ENCODE measurements at places on chromosomes 11 and 22. TPM values are rescaled to one million over a fixed set of nuclear protein-coding genes. Genes with fewer than 3 reads are reported as not detected.

DNA sequence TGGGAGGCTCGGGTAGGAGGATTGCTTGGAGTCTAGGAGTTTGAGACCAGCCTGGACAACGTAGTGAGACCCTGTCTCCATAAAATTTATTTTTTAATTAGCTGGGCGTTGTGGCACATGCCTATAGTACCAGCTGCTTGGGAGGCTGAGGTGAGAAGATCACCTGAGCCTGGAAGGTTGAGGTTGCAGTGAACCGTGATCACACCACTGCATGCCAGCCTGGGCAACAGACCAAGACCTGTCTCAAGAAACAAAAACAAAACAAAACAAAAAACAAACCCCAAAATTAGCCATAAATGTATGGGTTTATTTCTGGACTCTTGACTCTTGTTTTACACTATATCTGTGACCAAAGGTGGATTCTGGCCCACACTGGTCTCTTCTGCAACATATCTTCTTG lies 41.6 kb downstream of the EIF3F start:
- DNase-seq = no peak

GRCh38 chr11:106482917-106483785 lies 405.7 kb downstream of the AASDHPPT start:
- peak; percentile 32 for DNase-seq

DNA sequence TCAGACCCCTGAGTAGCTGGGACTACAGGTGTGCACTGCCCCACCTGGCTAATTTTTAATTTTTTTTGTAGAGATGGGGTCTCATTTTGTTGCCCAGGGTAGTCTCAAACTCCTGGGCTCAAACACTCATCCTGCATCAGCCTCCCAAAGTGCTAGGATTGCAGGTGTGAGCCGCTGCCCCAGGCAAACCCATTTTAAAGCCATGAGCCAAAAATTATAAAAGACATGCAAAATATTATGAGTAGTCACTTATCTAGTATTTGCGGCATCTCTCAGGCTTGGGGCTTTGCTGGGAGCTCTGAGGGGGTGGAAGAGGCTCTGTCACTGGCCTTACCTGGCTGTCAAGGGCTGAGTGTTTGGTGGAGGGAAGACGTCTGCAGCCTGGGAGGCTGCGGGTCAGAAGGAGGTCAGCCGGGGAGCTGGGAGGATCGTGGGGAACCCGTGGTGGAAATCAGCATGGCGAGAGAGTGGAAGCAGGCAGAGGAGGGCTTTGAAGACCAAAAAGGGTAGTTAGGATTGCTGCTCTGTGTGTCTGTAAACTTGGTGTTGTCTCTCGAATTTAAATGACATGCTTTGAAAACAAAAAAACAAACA lies 69.1 kb upstream of the PARVG start:
- DNase-seq = no peak

DNA sequence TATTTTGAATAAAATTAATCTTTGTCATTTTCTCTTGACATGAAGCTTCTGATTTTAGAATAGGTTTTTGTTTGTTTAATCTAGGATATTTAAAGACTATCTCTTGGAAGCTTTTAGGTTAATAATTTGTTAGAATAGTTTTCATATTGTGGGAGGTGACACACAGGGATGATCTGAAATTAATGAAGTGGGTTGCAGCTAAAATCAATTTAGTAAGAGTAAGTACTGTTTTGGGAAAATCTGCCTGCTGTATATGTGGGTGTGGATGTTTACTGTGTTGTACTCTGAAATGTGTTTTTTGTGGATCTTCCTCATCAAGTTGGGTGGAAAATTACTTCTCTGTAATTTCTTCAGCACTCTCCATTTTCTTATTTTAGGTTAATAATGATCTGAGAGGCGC lies 67.3 kb downstream of the BID start:
- no peak for DNase-seq

GRCh38 chr11:125123947-125124617 lies 12.7 kb upstream of the TMEM218 start:
- peak; percentile 43 for DNase-seq

DNA sequence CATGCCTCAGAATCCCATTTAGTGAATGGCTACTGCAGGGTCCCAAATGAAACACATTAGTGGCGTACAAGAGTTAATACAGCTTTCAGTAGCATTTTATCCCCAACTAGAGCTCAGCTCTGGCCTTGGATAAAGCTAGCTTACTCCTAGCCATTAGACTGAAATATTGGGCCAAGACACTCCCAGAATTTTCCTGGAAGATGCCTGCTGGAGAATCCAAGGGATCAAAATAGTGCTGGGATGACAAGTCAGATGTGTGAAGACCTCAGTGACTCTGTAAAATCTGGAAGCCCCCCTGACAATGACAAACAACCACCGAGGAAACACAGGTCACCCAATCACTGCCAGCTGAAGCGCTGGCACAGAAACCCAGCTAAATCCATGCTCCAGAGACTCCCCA lies 303.1 kb upstream of the SORL1-AS1 start:
- no peak for DNase-seq

The KCNC1 gene
- polyA plus RNA-seq = 0.75 TPM

DNA sequence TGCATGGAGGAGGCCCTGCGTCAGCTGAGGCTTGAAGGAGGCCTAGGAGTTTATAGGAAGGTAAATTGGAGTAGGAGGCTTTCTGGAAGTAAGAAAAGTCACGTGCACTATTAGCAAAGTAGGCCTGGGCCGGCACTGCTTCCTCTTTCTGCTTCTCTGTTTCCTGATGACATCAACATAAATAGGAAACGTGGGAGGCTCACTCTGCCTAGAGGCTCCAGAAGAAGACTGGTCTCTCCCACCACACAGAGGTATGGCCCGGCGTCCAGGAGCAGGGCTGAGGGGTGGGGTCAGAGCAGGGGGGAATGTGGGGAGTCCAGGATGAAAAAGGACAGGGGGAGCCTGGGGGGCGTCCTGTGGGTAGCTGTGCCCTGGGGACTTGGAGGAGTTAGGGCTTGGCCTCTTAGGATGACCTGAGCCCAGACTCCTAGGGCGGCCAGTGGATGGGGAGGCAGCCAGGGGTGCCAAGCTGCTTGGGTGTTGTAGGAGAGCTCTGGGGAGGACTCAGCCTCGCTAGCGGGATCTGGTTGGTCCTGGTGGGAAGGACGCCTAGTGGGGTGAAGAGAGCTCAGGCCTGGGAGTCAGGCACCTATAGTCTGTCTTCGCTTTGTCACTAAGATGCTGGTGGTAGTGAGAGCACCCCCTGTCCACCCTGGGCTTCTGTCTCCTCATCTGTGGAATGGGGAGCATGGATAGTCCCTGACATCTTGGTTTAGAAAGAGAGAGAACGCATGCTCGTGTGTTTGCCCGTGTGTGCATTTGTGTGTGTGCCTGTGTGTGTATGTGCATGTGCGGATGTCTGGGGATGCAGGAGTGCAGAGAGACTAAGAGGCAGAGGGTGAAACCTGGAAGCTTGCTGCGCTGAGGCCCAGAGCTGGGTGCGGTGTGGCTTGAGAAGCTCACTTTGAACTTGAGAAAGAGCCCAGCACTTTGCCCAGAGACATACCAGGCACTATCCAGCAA lies at the start of gene CSF2RB:
CSF2RB (plus strand) TSS at position 202 of the 963 bp plus-strand sequence. CDS start 8,580 bp downstream, outside the sequence.
- peak; percentile 22 for DNase-seq

- no peak for DNase-seq
These were observed 3.6 kb downstream of the HMOX1 start for GRCh38 chr22:35384527-35384926.

The RHOD gene
- polyA plus RNA-seq = 16.0 TPM

- no peak for DNase-seq
These were observed 176.7 kb upstream of the TENM4 start for GRCh38 chr11:79617561-79617960.

The C11orf65 gene
- 0.76 TPM for polyA plus RNA-seq

The PTGDR2 gene
- polyA plus RNA-seq = 0.63 TPM

DNA sequence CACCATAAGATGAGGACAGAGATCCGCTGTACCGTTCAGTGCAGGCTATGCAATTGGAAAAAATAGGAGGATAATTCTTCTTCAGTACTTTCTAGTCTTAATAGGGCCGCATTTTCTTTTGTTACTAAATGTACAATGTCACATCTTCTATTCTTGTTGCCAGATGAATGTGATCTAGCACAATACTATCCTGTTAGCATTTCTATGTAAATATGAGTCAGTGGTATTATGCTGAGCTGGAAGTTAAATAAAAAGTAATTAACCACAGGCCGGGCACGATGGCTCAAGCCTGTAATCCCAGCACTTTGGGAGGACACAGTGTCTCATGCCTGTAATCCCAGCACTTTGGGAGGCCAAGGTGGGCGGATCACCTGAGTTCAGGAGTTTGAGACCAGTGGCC lies 24.4 kb upstream of the BIRC3 start:
- DNase-seq = no peak

DNA sequence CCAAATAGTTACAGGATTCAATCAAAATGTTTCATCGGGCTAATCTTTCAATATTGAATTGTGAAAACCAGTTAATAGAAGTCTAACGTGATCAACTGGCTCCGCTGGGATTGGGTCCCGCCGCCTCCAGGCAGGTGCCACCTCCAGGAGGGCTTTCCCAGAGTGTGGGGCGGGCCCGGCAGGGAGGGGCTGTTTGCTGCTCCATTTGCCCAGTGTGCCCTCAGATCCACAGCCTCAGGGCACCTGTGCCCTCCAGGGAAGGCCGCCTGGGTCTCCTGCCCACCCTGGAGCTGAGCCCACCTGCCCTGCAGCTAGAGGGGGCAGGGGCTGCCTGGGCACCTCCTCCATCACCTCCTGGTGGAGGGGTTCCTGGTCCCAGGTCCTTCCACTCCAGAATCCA lies 17.9 kb downstream of the BRSK2 start:
- DNase-seq = no peak

- DNase-seq = no peak
These were observed 841 bp upstream of the TMPRSS13 start for GRCh38 chr11:117929916-117930570.

GRCh38 chr11:7488681-7489080 lies 3.4 kb downstream of the OLFML1 start:
- DNase-seq = no peak

- DNase-seq = peak; percentile 89
These were observed 19.2 kb downstream of the NECTIN1 start for GRCh38 chr11:119709638-119710346.

GRCh38 chr11:93849751-93850593 lies 446 bp downstream of the VSTM5 start:
- no peak for DNase-seq

The SPTY2D1 gene
- 16.5 TPM for polyA plus RNA-seq

DNA sequence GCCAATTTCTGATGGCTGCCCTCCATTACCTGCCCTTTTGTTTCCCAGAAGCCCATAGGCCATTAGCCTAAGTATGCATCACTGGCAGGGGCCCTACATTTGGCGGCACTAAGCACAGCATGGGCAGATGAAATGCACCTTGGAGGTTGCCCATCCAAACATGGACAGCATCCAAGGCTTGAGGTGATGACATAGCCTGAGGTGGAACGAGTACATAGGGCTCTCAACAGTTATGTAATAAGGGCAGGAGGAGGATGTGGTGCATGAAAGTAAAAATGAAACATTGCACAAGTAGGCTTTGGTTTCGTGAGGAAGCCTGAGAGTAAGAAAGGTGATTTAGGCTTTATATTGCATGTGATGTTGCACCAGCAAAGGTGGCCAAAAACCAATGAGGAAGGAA lies 148.1 kb downstream of the FAM76B start:
- no peak for DNase-seq

- no peak for DNase-seq
These were observed 41.2 kb upstream of the GLYATL1 start for GRCh38 chr11:58898106-58898505.

DNA sequence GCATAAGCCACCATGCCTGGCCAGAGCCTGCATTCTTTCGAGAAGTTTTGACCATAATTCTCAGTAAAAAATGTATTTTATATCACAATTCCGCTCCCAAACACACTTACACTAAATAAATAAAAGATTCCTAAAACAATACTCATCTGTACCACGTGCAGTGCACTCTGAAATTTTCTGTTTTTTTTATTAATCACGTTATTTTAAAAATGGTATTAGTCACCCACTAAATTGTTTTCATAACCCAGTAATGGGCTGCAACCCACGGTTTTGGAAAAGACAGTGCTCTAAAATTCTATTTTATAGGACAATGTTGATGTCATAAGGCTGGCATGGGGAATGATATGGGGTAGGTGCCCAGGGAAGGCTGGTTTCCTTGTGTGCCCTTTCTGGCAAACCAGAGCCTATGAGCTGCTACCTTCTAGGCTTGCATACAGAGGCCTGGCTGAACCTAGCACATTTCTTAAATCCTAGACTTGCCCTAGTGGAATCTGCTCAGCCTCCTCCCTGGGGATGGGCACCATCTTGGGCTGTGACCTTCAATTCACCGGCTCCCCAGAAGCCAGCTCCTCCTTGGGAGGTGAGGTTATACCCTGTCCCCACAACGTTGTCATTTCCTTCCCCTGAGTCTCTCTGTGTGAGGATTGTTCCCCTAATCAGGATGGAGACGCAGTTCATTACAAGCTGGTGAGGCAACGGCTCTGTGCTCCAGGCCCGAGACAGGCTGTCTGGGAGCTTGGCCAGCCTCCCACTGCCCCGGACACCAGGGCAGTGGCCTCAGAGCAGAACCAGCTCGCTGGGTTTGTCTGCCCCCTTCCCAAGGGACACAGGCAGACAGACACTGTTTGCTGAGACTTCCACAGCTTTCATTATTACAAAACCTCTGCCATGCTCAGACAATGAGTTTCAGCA lies 116.5 kb upstream of the NAV2 start:
- DNase-seq = no peak

The H19 gene
- 10,193 TPM for polyA plus RNA-seq

GRCh38 chr22:46660604-46661201 lies 40.5 kb downstream of the GRAMD4 start:
- DNase-seq = no peak

DNA sequence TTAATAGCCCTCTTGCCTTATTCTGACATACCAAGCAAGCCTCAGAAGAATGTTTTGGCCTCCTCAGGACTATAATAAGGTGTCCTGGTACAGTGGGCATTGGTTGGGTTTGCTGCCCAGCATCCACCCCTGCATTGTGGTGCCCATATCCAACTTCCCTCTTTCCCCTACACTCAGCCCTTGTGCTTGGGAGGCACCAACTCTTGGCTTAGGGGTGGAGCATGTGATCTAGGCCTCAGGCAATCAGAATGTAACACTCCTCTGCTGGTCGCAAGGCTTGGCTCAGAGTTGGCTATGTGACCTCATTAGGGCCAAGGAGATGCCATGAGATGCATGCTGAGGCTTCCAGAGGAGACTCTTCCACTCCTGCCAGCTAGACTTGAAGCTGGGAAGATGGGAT lies 123.0 kb downstream of the CSNK2A3 start:
- DNase-seq = no peak

- no peak for DNase-seq
These were observed 43.4 kb downstream of the PISD start for GRCh38 chr22:31618471-31619176.

The CDK2AP2 gene
- polyA plus RNA-seq = 16.6 TPM

DNA sequence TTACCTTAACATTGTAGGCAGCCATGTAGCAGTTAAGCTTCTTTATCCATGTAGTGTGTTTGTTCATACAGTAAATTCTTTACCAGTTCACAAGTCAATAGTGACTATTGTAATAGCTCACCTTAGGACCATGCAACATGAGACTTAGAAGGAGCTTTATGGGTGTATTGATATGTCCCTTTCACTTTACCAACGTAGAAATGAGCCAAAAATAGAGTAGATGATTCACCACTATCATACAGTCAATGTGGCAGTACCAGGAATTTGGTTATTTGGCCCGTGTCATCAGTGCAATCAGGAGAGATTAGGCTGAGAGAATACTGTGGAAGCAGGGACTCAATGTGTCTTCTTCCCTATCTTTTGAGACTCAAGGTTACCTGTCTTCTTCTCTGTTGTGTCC lies 4.7 kb downstream of the ZDHHC13 start:
- no peak for DNase-seq

Measured in muscle of back (tissue), 13 donors.